Activated CD4-positive, alpha-beta T cell treated with anti-CD3 and anti-CD28 coated beads for 36 hours (primary cell): ENCODE measurements at places on chromosomes 3 and 15. TPM values are rescaled to one million over a fixed set of nuclear protein-coding genes. Genes with fewer than 3 reads are reported as not detected.
A peak's percentile ranks its signal among the peaks of the same experiment; 100 is the strongest.

The MORC1 gene
- total RNA-seq: not detected

The CSTA gene
- not detected for total RNA-seq

The BRK1 gene
- total RNA-seq: 86.6 TPM

The GXYLT2 gene
- 0.07 TPM for total RNA-seq

The PLOD2 gene
- 1.3 TPM for total RNA-seq

- H3K27me3 ChIP-seq: peaks cover 3% of the 10 kb centered on the region
- no peak for DNase-seq
- no peaks in the 10 kb centered on the region for H3K36me3 ChIP-seq
- H3K4me1 ChIP-seq: no peaks in the 10 kb centered on the region
- H3K27ac ChIP-seq: no peak overlapping the region
These were observed 84.5 kb downstream of the AQP9 start for GRCh38 chr15:58222679-58223078.

DNA sequence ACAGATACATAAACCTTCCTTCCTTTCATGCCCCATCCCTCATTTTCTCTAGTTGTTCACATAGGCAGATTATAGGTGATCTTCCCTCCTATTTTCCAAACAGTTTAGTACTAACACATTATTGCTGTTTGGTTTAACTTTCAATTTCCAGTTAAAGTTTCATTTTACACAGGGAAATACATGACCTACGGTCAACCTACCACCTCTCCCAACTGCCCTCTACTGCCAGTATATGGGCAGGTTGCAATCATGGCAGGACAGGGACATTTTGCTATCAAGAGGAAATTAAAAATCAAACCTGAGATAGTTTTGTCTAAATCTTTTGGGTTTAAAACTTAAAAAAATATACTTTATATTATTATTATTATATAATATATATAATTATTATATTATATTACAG is 26.1 kb upstream of the TFDP2 start:
- H3K36me3 ChIP-seq: peaks cover 7% of the 10 kb centered on the region
- no peak overlapping the region for H3K4me3 ChIP-seq
- H3K27ac ChIP-seq: no peak overlapping the region
- no peaks in the 10 kb centered on the region for H3K27me3 ChIP-seq
- H3K4me1 ChIP-seq: no peaks in the 10 kb centered on the region

GRCh38 chr15:92803852-92804609 is 96.1 kb upstream of the CHD2 start:
- DNase-seq: peak; percentile 91
- H3K27ac ChIP-seq: peak overlapping the region; percentile 94
- peaks cover 5% of the 10 kb centered on the region for H3K36me3 ChIP-seq
- H3K4me1 ChIP-seq: peaks cover 36% of the 10 kb centered on the region
- peak overlapping the region; percentile 17 for H3K4me3 ChIP-seq

- DNase-seq: no peak
- no peak overlapping the region for H3K4me3 ChIP-seq
- H3K4me1 ChIP-seq: no peaks in the 10 kb centered on the region
- H3K27ac ChIP-seq: no peak overlapping the region
These were observed 550.4 kb upstream of the ARPP21 start for GRCh38 chr3:35088943-35089342.

- no peak overlapping the region for H3K27ac ChIP-seq
- H3K4me1 ChIP-seq: no peaks in the 10 kb centered on the region
- no peak overlapping the region for H3K4me3 ChIP-seq
- no peaks in the 10 kb centered on the region for H3K36me3 ChIP-seq
- DNase-seq: no peak
These were observed 24.6 kb upstream of the LRRFIP2 start for GRCh38 chr3:37198996-37199395.

GRCh38 chr3:150074697-150075416 is 104.2 kb upstream of the PFN2 start:
- H3K4me3 ChIP-seq: no peak overlapping the region
- DNase-seq: no peak
- peaks cover 9% of the 10 kb centered on the region for H3K4me1 ChIP-seq
- H3K27me3 ChIP-seq: peaks cover 18% of the 10 kb centered on the region
- H3K27ac ChIP-seq: no peak overlapping the region

DNA sequence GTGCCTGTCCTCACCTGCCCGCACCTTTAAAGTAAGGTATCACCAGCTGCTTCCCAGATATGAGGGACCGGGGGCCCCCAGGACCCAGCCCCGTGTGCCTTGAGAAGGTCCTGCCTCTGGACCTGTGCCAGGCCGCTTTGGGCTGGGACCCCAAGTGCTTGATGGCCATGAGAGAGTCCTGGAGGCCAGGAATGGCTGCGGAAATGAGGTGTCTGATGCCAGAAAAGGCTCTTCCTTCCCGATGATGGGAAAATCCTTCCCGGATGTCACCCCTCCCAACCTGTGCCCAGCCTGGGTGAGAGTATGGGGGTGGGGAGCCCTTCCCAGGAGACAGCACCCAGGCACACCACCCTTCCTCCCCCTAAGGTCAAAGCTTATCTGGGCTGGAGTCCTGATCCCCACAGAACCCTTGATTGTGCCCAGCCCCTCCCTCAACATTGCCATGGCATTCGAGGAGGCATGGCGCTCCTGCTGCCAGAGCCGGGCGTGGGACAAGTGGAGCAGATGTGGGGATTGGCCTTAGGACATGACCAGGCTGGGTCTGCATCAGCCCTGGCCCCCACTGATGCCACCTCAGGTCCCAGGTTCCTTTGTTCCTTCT is 14.2 kb downstream of the SEMA3F start:
- no peak overlapping the region for H3K27ac ChIP-seq
- H3K27me3 ChIP-seq: no peaks in the 10 kb centered on the region
- peaks cover 2% of the 10 kb centered on the region for H3K4me1 ChIP-seq
- DNase-seq: no peak
- no peak overlapping the region for H3K4me3 ChIP-seq

DNA sequence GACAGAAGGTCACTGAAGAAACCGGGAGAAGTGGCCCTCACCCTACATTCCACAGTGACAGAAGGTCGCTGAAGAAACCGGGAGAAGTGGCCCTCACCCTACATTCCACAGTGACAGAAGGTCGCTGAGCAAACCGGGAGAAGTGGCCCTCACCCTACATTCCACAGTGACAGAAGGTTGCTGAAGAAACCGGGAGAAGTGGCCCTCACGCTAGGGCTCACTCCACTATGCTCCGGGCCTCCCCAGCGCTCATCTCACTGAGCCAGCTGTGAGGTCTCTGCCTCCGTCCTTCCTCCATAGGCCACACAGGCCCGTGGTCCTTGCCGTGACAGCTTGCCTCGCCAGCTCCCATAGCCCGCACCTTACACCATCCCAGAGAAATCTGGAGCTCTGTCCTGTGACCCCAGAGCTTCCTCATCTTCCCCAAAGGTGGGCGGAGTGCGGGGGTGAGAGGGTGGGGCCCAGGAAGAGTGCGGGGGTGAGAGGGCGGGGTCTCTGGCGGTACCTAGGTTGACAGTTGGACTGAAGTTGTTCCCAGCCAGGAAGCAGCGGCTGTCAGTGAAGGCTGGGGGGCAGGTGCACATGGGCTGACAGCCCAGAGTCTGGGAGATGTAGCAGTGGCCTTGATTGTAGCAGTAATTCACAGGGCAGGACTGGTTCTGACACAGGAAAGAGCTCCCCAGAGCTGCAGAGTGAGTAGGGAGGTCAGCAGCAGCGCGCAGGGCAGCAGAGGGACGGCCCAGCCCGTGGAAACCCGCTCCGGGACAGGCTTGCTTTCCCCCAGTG is 32.0 kb downstream of the MUC20 start:
- no peak for DNase-seq
- no peak overlapping the region for H3K4me3 ChIP-seq
- H3K36me3 ChIP-seq: no peaks in the 10 kb centered on the region
- no peak overlapping the region for H3K27ac ChIP-seq
- peaks cover 6% of the 10 kb centered on the region for H3K27me3 ChIP-seq

GRCh38 chr3:79125313-79125984 is 642.3 kb downstream of the ROBO1 start:
- no peaks in the 10 kb centered on the region for H3K4me1 ChIP-seq
- DNase-seq: no peak
- peaks cover 2% of the 10 kb centered on the region for H3K27me3 ChIP-seq

DNA sequence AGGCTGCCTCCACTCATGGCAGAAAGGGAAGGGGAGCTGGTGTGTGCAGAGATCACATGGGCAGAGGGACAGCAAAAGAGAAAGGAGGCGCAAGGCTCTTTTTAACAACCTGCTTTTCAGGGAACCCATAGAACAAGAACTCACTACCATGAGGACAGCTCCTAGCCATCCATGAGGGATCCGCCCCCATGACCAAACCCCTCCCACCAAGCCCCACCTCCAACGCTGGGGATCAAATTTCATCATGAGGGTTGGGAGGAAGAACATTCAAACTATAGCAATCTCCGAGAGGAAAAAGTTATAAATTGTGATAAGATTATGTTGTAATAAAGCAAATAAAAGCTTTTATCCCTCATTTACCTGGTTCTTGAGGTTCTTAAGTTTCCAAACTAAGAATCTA is 84.7 kb upstream of the LMCD1 start:
- DNase-seq: peak; percentile 23
- H3K4me1 ChIP-seq: peaks cover 5% of the 10 kb centered on the region
- no peak overlapping the region for H3K27ac ChIP-seq
- H3K4me3 ChIP-seq: no peak overlapping the region
- no peaks in the 10 kb centered on the region for H3K27me3 ChIP-seq

DNA sequence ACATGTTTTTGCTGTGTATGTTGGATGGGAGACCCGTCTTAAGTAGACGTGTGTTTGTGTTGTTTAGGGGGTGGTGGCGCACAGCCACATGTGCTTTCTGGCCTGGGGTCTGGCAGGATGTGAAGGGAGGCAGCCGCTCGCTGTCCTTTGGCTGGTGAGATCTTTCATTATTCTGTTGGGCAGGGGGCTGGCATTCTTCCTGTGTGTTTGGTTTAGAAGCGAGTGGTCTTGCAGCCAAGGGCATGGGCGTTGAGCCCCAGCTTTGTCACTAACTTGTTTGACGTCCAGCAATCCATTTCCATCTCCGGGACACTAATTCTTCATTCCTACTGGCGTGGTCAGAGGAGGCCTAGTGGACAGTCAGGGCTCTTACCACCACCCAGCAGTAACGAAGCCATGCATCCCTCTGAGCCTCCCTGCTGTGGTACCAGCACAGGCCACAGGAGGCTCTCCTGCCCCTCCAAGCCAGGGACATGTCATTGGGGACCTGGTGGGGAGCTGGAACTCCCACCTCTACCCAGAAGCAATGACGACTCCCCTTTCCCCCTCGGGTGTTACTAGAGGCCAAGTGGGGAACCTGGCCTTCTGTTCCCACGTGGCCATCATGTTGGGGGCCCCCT is 10.7 kb downstream of the THSD4 start:
- H3K4me1 ChIP-seq: no peaks in the 10 kb centered on the region
- H3K27ac ChIP-seq: no peak overlapping the region
- H3K36me3 ChIP-seq: no peaks in the 10 kb centered on the region
- DNase-seq: no peak
- peaks cover 15% of the 10 kb centered on the region for H3K27me3 ChIP-seq
- no peak overlapping the region for H3K4me3 ChIP-seq

DNA sequence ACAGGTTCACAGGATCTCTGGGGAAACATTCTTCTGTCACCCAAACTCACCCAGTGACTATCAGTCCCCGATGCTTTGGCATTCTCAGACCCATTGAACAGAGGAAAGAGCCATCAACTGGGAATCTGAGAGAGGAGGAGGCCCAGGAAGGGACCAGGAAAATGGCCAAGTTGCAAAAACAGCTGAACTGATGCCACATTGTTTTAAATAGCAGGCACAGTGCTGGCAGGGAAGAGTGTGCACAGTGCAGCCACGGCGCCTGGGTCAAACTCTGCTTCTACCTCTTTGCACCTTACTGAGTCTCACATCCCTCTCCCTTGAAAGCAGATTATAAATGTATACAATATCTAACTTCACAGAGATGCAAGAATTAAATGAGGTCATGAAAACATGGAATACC is 66.4 kb downstream of the SRGAP3 start:
- no peak for DNase-seq
- H3K4me3 ChIP-seq: no peak overlapping the region
- no peak overlapping the region for H3K27ac ChIP-seq
- peaks cover 4% of the 10 kb centered on the region for H3K36me3 ChIP-seq
- H3K4me1 ChIP-seq: peaks cover 21% of the 10 kb centered on the region
